ENCODE measurements at places on chromosomes 3 and 15.

GRCh38 chr15:93288728-93289294 lies 199.8 kb upstream of the RGMA start:
- DNase-seq, result no peak

DNA sequence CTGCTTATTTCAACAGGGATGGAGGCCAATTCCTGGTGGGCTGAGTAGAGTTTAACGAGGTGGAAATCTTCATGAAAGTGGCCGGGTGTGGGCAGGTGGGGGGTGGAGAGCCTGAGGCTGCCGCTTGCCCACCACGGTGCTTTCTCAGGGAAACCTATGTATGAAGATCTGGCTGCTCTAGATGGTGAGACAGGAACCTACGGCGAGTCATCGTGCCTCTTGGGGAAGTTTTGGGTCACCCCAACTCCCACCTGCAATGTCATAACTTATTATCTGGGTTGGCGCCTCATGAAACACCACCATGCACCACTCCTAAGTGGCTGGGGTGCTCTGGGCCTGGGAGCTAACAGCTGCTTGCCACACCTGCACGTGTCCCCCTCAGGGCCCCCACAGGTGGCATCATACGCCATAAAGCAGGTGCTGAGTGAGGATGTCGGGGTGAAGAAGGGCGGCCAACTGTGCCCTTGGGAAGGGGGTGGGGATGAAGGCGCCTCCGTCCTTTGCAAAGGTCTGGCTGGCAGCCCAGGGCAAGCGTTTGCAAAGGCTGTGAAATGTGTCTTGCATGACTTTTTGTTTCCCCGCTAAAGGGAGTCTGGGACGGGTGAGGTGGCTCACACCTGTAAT lies 27.9 kb upstream of the SNRPA1 start:
- no peak for DNase-seq

DNA sequence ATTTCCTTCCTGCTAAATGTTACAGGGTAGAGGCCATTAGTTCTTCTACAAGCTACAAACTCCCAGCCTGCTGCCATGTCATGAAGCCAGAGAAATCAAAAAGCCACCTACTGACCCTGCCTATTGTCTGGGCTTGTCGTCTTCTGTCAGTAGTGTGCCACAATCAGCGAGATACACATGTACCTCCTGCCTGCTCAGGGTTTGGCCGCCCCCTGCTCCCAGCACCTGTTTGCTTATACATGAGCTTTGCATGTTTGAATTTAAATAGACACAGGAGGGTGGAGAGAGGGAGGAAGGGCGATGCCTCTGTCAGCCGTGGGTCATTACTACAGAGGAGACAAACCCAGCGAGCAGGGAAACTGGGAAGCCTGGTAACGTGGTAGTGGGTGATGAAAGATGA lies 106.1 kb downstream of the ROBO2 start:
- no peak for DNase-seq

- DNase-seq, result no peak
Observed at GRCh38 chr3:66948041-66948440, 50.1 kb upstream of the KBTBD8 start.

GRCh38 chr3:159951540-159951939 lies 37.1 kb upstream of the IL12A start:
- no peak for DNase-seq

- DNase-seq, result no peak
Observed at GRCh38 chr3:157810924-157811718, 295.1 kb downstream of the SHOX2 start.

Measured in stimulated activated CD4-positive, alpha-beta T cell treated with anti-CD3 and anti-CD28 coated beads, Interleukin-15, amount 100 ng/mL, for 24 hours (primary cell).